AG09319 (cell line): ENCODE measurements at places on chromosomes 7 and 10.

DNA sequence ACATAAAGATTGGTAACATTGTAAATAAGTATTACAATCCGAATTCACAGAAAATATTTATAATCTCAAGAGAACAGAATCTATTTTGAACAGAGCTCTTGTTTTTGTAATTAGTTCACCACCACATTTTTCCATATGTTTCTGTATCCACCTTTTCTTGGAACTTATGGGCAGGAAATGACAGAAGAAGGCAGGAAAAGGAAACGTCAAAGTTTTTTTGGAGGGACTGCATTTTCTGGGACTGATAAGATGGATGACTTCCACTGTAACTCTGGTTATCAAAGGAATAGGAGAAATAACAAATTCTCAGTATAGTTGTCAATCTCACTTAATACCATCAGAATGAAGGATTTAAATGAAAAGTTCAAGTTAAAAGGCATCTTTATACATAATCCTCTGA lies 75.1 kb upstream of the SMNDC1 start:
- DNase-seq: no peak

GRCh38 chr7:149381245-149381644 lies 79.6 kb downstream of the ZNF777 start:
- DNase-seq: no peak

- no peak for DNase-seq
Observed at GRCh38 chr10:95567903-95568630, 6.9 kb upstream of the SORBS1 start.

- DNase-seq: no peak
Observed at GRCh38 chr10:71816936-71817618, 34.0 kb downstream of the PSAP start.

- no peak for DNase-seq
Observed at GRCh38 chr7:8564281-8564680, 130.9 kb downstream of the NXPH1 start.

DNA sequence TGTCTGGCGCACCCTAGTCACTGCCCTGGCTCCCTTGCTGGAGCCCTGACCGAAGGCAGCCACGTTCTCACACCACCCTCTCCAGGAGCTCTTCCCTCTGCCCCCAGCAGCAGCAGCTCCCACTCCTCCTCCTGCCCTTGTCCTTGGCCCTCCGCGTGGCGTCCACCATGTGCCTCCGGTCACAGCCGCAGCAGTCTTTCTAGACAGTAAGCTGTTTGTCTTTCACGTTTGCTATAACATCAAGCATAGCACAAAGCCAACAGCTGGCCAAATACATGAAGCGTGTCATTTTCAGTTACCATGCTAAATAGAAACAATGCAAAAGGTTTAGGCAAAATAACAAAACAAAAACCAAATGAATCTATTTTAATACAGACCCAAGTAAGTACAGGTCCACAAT lies 3.3 kb downstream of the PITRM1 start:
- DNase-seq: no peak

DNA sequence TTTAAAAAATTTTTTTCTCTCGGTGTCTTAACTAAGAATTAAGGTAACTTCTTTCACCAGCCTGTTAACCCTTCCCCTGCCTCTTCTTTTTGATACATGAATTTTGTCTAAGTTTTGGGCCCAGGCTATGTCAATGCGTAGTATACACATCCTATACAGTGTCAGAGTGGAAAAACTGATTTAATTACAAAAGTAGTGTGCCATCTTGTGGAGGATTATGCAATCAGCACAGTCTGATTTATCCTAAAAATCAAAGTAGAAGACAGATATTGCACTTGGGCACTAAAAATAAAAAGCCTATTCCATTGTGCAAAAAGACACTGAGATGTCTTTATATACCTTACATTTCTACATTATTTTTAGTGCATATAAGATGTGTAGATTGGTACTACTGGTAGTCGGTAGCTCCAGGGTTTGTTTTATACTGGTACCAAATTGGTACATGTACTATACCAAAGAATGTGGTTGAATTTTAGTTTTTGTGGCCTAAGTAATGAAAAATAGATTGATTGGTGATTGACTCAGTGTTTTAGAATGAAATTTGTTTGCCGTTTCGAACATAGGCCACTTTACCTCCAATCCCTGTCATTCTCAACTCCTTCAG lies 96.6 kb downstream of the MKLN1 start:
- DNase-seq: no peak

DNA sequence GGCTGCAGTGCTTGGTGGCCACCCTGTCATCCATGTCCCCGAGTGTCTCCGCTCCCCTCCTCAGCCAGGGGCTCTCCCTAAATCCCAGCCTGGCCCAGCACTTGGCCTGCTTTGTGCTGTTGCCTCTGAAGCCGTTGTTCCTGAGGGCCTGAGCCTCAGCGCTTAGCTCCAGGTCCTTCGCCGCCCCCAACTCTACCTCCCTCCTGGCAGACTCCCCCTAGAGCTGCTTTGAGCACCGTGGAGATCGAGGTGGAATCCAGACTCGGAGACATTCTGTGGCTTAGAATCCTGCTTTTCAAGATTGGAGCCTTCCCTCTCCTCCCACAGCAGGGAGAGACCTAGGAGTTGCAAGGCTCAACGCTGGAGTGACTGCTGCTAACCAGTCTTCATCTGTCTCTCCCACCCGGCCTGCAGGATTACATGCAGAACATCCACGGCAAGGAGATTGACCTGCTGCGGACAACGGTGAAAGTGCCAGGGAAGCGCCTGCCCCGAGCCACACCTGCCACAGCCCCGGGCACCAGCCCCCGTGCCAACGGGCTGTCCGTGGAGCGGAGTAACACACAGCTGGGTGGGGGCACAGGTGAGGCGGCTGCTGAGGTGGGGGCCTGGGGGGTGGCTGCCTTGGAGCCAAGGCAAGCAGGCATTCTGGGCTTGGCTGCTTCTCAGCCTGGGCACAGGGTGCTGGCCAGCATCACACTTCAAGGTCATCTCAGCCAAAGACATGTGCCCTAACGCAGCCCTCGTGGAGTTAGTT lies 33.3 kb downstream of the GBX1 start:
- DNase-seq: no peak

- DNase-seq: no peak
Observed at GRCh38 chr10:106189292-106189691, 975.2 kb downstream of the SORCS1 start.

GRCh38 chr7:158470336-158470735 lies 117.3 kb downstream of the PTPRN2 start:
- no peak for DNase-seq

DNA sequence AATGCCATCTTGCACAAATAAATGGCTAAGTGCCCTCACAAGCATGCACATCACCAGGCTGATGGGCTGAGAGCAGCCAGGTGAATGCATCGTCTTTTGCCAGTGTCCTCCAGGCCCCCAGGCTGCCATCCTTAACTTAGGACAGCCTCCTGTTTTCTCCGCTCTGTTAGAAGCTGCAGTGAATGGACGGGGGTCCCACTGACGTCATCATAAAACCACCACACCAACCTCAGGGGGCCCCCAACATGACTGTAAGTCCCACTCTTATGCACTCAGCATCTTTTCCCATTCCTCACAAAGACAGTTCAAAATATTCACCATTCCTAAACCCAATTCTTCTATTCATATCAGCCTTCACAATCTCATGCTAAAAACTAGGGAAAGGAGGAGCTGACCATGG lies 34.4 kb downstream of the GLI3 start:
- no peak for DNase-seq

DNA sequence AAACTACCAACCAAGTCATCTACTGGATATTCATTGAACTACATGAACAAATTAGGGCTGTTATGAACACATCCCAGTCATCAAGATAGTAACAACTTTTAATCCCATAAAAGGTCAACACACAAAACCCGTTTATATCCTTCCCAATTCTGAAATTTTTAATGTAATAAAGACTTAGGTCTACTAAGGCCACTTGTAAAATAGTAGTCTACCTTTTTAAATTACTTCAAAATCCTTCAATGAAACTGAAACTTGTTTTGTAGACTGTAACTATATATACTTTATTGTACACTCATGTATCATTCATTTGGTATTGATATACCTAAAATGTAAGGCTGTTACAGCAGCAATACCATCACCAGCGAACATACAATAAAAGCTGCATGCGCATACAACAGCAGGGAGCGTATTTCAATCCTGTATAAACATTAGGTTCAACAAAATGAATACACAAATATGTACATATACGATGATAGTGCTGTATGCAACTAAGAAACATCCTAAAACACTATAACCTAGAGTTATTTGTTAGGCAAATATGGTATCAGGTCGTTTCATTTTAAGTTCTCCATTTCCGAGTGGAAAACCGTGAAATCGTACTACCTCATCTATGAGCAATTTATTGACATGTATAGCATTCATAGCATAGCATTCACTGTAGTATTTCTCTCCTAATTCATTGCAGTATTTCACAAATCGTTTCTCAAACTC lies 973 bp downstream of the ATAD1 start:
- no peak for DNase-seq

DNA sequence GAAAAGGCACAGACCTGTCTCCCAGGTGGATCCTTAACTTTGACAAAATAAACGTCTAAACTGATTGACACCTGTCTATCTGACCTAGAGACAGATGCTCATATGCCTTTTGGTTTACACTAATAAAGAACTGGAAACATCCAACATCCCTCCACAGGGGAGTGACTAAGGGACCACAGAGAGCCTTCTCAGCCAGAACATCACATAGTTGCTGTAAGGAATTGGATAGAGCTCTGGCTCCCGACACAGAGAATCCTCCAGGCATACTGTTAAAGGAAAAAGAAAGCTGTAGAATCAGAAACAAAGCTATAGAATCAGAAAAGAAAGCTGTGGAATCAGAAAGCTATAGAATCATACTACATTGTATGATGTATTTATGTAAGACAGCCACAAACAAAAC lies 258.8 kb downstream of the STK31 start:
- no peak for DNase-seq

- no peak for DNase-seq
Observed at GRCh38 chr10:119665901-119666708, 14.9 kb downstream of the BAG3 start.

- DNase-seq: no peak
Observed at GRCh38 chr7:151399906-151400305, 9.9 kb downstream of the WDR86 start.

- DNase-seq: no peak
Observed at GRCh38 chr10:71073451-71074175, 138.8 kb upstream of the UNC5B start.

DNA sequence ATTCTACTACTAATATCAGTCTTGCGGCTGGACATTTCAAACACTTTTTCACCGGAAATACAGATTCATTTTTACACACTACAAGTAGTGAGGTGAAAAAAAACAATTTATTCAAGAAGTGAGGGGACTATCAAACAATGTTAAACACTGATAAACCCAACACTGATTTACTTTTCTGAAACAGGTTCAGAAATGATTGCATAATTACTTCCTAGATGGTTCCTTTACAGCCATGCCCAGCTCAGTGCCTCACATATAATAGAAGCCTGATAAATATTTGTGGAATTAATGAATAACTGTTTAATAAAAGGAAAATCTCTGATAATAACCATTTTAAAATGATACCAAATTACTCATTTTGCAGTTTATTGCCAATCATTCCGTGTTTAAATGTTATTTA lies 34.6 kb downstream of the FRA10AC1 start:
- no peak for DNase-seq

GRCh38 chr7:121557034-121557892 lies 161.2 kb upstream of the FAM3C start:
- no peak for DNase-seq

DNA sequence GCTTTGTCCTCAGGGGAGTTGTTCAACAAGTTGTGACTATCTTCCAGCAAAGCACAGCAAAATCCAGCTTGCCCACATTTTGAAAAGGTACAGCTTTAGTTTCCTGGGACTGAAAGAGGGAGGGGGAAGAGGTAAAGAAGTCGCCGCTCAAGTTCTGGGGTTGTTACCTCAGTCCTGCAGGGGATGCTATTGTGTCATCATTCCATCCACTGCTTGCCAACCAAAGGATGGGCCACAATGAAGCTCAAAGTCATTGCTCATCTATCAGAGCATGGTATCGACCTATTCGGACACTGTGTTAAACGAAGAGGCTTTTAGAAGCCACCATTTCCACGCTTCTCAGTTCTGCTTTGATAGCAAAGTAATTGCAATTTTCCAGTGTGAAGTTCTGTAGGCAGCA lies 34.3 kb downstream of the NPY start:
- DNase-seq: no peak

GRCh38 chr7:142482891-142483658 lies 225.2 kb upstream of the PRSS58 start:
- no peak for DNase-seq

GRCh38 chr7:121081327-121081936 lies 92.9 kb downstream of the CPED1 start:
- DNase-seq: peak; percentile 48

DNA sequence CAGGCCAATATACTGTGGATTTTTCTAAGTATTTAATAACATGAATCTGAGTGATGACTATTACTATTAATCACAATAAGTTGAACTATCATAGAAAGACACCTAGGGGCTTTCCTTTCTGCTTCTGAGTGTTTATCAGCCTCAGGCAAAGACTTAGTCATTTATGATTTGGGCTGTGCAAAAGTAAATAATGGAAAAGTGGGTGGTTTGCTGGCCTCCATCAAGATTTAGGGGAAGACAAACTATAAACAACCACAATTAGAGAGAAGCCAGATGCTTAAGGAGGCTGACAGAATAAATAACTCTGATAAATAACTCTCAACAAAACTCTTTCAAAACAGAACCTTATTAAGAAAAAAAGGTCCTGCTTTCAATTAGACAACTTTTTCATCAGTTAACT lies 64.7 kb downstream of the MACC1 start:
- peak; percentile 69 for DNase-seq

- DNase-seq: no peak
Observed at GRCh38 chr7:131890176-131890575, 333.7 kb upstream of the PODXL start.

DNA sequence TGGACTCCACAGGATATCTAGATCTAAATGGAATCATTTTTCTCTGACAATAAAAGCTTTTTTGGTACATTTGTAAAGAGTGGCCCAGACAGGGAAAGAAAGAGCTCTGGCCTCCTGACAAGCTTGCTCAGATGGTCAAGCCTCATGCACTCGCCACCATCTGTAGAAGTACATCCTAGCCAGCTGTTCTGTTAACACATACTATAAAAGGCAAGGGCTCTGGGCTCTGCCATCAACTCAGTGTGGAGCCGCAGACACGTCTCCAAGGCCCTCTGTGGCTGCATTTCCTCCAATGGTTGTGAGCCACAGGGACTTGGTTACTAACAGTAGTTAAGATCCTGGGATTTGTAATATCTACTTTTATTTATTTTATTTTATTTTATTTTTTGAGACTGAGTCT lies 70.8 kb upstream of the KDM7A start:
- no peak for DNase-seq

DNA sequence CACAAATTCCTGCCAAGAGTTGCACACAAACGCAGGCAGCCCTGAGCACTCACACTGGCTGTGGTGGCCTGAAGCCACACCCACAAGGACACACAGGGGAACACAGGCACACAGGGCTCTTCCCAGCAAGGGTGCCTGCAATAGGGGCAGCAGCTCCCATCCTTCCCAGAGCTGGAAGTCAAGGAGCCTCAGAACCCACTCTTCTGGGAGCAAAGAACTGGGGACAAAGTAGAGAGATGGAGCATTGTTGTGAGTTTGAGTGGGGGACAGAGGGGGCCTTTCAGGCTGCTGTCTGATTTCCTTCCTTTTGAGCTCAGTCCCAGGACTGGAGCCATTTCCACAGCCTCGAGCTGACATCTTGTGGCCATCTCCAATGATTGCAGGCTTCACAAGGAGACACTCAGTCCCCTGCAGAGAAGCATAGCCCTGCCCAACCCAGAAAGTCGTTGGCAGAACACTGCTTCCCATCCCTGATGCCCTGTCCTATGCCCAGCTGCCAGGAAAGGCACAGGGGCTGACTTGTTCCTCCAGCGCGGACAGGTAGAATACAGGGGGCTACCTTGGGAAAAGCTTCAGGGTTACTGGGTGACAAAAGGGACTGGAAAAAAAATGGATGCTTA lies 34.4 kb upstream of the SLF2 start:
- DNase-seq: peak; percentile 44
